GM04503 (cell line): ENCODE measurements at places on chromosomes 12 and 14.
A peak's percentile ranks its signal among the peaks of the same experiment; 100 is the strongest.

DNA sequence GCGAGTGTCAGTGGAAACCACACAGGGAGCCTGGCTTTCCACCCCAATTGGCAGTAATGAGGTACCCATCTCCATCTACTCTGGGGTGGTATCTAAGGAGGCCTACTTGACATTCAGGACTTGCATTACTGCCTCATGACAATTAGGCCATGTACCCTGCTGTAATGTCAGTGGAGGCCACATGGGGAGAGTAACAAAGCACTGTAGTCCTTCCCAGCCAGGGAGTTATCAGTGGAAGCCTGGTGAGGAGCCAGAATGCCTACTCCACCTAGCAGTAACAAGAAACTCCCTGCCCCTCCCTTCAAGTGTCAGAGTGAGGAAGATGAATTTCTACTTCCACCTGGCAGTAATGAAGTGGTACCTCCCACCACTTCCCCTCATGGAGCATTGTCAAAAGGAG lies 12.5 kb downstream of the TIMM9 start:
- DNase-seq = no peak

DNA sequence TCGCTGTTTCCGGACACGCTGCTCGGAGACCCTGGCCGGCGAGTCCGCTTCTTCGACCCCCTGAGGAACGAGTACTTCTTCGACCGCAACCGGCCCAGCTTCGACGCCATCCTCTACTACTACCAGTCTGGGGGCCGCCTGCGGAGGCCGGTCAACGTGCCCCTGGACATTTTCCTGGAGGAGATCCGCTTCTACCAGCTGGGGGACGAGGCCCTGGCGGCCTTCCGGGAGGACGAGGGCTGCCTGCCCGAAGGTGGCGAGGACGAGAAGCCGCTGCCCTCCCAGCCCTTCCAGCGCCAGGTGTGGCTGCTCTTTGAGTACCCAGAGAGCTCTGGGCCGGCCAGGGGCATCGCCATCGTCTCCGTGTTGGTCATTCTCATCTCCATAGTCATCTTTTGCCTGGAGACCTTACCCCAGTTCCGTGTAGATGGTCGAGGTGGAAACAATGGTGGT lies 90.0 kb downstream of the GALNT8 start:
- no peak for DNase-seq

DNA sequence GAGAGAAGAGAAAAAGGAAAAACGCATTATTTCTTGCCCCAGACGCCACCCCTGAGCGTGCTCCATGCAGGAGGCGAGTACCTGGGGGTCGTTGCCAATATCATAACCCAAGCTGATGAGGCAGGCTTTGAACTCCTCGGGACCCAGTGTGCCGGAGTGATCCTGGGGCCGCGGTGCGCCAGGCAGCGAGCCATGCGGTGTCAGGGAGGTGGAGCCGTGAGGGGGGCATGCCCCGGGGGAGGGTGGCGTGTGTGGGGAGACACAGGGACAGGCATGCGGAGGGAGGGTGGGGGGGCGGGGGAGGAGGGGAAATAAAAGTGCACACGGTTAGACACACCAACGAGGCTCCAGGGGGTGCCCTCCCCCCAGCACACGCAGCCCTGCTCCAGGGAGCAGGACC lies 86.0 kb upstream of the ZFP36L1 start:
- no peak for DNase-seq

DNA sequence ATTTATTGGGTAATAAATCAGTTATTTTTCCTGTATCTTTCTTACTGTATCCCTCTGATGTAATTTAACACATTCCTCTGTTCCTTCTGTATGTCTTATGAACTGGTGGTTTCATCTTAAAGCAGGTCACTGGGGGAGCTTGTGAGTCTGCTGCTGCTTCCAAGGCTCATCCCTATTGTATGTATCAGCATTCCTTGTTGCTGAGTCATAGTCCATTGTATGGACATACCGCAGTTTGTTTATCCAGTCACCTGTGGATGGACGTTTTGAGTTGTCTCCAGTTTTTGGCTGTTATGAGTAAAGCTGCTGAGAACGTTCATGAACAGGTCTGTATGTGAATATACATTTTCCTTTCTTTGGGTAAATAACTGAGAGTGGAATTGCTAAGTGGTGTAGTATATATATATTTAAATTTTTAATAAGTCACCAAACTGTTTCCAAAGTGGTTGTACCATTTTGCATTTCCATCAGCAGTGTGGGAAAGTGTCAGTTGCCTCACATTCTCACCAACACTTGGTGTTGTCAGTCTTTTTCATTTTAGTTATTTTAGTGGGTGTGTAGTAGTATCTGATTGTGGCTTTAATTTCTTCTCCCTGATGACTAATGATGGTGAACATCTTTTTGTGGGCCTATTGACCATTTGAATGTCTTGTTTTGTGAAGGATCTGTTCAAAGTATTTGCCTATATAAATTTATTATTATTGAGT lies 82.7 kb downstream of the BEGAIN start:
- DNase-seq = no peak

GRCh38 chr12:57868221-57868620 lies 21.7 kb upstream of the CTDSP2 start:
- DNase-seq = no peak

DNA sequence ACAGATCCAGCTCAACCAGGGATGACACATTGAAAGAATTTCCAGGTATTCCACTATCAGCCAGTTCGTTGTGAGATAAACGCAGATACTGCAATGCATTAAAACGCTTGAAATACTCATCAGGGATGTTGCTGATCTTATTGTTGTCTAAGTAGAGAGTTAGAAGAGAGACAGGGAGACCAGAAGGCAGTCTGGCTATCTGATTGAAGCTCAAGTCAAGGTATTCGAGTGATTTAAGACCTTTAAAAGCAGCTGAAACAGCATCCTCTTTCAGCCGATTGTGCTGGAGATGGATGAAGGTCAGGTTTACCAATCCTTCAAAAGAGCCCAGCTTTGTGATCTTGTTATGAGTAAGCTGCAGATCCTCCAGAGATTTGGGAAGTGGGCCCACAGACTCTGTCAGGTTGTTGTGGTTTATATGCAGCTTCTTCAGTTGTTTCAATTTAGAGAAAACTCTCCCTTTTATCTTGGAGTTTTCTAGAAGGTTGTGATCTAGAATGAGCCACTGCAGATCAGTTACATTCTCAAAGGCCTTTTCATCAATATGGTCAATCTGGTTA lies 3.0 kb downstream of the LUM start:
- DNase-seq = no peak

GRCh38 chr14:50953502-50953901 lies 9.2 kb upstream of the PYGL start:
- no peak for DNase-seq

DNA sequence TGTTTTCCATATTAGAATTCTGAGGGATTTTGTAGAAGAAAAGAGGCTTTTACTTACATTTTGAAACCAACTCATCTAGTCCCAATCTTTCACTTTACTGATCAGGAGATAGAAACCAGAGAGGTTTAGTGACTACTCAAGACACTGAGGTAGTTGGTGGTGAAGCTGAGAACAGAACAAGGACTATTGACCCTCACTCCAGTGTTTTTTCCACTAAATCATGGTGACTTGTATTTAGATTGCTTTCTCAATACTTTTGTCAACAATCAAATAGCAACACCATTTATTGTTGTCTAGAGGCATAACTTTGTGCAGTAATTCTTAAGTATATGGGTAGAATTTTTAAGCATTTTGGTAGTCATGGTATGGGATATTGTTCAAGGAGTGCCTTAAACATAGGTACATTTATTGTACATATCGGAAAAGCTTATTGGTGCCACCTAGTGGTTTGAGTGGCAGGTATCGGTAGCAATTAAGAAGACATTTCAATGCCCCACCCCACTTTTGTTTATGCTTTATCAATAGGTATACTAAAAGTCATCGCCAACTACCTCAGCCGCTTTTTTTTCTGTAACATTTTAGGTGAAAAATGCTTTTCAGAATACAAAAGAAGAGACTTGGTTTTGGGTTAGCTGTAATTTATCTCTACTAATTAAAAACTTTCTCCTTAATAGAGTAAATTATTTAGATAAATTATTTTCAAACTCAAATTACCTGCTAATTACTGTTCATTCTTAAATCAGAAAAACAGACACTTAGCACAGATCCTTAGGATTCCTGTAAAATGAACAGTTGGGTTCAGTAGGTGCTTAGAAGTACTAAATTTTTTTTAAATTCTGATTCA lies 47.3 kb upstream of the PAWR start:
- no peak for DNase-seq

GRCh38 chr12:50924439-50925341 lies 27.7 kb upstream of the HIGD1C start:
- peak; percentile 49 for DNase-seq

DNA sequence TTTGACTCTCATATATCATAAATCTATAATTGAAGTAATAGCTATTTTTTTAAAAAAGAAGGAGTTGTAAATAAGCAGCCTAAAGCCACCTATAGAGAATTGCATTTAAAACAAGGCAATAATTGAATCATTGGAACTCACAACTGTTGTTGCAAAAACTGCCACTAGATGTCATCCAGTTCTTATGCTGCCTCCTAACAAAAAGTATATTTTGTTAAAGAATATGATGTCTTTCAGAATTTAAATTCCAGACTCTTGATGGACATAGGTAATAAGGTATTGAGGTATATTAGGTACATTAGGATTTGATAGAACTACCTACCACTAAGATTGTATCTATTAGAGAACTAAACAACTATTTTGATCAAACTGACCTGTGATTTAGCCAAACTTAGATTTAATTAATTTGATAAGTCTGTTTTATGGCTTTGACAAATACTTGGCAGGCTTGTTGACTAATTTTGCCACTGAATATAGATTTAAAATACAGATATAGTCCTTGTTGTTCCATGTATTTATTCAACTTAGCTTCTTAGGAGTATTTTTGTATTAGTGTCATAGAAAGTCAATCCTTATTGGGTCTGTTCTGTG lies 401.4 kb downstream of the RPL10L start:
- DNase-seq = no peak

- no peak for DNase-seq
Measured at GRCh38 chr12:42446761-42447160, 120.8 kb downstream of the PPHLN1 start.

DNA sequence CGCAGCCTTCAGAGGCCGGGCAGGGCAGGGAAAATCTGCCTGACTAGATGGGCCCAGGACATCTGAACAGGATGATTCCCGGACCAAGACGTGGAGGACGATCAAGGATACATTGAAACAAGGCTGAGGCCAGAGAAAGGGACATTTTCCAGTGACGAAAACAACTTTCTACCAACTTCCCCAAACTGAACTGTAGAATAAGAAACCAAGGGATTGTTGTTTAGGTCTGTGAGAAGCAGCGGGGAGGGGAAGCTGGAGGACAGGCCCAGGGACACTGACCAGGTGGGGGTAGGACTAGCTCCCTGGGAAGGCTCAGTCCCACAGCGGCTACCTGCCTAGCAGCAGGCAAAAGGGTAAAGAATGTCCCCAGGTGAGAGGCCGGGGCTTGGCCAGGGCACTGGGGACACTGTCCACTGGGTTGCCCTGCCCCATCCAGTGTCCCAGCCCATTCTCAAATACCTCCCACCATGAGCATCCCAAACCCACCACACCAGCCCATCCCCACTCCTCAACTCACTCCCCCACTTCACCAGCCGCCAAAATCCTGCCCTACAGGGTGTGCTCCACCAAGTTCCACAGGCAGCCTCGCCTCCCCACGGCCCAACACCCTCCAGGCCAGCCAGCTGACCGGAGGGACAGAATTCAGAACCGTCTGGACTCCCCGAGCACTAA lies 995 bp downstream of the TNFRSF1A start:
- DNase-seq = no peak

DNA sequence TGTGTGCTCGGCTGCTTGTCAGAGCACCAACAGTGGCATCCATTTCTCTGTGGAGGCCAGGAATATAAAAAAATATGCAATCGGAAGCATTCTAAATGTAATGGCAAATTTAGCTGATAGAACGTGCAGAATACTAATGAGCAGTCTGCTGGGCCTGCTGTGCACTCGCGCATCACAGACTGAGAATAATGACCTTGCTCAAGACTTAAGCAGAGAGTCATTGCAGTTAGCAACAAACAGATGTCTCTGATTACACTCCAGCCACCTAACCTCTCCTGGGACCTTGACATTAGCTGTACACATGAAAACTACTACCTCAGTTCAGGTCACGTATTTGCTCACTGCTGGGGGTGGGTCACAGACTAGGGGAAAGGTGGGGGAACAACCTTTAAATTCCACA lies 269.2 kb upstream of the DAAM1 start:
- no peak for DNase-seq

- DNase-seq = peak; percentile 95
Measured at GRCh38 chr14:100486025-100486828, 101.0 kb downstream of the BEGAIN start.

GRCh38 chr14:72599579-72600470 lies 294.1 kb downstream of the DPF3 start:
- DNase-seq = no peak

DNA sequence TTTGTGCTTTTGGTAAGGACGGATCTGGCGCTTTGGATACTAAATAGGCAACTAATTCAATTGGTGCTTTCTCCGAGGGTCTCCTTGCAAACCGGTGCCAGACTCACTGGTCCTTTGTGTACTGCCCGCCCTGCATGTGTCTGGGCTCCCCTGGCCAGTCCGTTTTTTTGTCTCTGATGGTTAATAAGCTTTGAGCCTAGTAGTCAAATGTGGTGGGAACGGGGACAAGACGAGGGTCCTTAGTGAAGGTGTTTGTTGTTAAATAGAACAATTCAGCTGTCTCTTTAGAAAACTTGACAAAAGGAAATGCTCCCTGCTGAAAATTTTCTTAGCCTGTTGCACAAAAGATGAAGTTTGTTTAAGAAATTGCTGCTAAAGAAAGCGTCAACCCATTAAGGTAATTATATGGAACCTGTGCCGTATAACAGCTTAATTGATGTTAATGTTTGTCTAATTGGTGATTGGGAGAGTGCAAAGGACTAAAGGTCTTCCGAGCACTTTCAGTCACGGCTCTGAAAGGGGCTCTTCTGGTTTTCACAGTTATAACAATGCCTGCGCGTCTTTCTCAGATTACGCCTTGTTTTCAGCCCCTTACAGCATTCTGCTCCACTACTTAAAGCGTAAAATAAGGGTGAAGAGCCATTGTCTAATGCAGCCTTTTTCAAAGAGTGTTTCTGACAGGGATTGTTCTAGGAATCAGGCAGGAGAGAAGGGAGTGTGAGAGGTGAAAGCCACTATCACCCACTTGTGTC lies 537.4 kb downstream of the PRKD1 start:
- no peak for DNase-seq

GRCh38 chr12:62647586-62647985 lies 181.0 kb downstream of the MON2 start:
- DNase-seq = no peak

DNA sequence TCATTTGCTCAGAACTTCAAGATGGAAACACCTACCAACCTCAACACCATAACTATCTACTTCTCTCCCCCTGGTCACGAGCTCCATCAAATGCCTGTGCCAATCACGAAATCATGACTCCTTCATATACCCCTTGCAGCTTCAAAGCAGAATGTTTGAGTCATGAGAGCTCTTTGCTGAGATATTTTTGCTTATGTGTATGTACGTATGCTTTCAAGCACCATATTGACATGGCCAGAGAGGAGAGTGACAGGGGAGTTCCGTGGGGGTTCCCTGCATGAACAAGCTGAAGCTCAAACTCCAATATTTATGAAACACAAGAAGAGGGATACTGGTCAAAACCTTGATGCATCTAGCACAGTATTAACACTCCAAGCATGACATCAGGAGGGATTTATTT lies 374.4 kb downstream of the DPF3 start:
- no peak for DNase-seq
